Stimulated activated CD8-positive, alpha-beta memory T cell treated with anti-CD3 and anti-CD28 coated beads, Interleukin-7, amount 100 ng/mL, for 48 hours (primary cell): ENCODE measurements at places on chromosomes 7 and 10.

- DNase-seq = no peak
These were observed 138.8 kb upstream of the SHH start for GRCh38 chr7:155950898-155951553.

- DNase-seq = no peak
These were observed 27.4 kb upstream of the RASGEF1A start for GRCh38 chr10:43294241-43294658.

GRCh38 chr10:29595636-29596225 lies 39.0 kb downstream of the SVIL start:
- DNase-seq = no peak

DNA sequence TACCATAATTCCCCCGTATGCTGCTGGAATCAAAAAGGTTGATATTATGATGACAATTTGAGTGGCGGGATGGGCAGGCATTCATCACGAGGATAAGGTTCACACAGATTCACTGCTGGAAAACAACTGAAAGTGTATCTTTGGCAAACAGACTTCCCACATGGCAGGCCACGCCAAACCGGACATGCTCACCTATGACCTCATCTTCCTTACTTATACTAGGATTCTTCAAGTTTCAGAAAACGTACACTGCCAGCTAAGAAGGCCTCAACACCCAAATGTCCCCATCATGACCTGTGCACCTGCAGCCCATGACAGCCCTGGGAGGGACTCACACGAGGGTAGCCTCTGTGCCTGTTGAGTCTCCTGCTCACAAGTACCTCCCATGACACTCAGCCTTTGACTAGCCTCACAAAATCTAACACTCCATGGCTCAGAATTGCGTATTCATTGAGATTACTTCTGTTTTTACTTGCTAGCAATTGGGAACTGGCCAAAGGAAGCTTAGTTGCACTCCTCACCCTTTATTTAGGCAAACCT lies 259.0 kb upstream of the GHITM start:
- DNase-seq = no peak

GRCh38 chr10:27188897-27189296 lies 33.7 kb downstream of the MASTL start:
- DNase-seq = no peak

DNA sequence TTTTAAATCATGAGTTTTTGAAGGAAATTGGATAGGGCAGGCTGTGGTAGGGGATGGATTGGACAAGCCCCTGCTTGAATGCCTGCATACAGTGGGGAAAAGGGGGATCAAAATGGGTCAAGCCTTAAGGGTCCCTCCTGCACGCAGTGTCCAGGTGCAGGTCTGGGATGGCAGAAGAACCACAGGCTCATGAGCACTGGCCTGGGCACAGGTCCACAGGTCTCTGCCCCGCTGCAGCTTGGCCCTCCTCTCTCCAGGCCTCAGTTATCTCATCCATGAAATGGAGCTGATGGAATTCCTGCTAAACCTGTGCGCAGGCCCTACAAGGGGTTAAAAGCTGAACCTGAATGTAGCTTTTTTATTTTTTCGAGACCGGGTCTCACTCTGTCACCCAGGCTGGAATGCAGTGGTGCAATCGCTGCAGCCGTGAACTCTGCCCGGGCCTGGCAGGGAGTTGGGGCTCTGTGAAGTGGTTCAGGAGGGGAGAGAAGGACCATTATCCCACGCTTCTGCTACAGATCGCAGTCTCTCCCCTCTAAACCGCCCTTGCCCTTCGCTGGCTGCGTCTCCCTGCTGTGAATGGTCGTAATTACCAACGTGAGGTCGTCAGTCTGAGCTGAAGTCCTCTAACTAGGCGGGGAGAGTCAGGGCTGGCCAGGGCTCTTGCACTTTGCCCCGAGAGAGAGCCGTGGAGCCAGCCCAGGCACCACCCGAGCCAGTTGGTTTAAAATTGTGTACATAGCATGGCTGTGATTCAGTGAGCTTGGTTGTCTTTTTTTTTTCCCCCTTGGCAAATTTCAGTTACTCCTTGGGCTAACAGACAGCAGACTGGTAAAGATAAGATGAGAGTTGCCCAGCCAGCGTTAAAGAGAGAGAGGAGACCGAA lies 77.5 kb upstream of the GTF2I start:
- DNase-seq = no peak

GRCh38 chr7:133310232-133310862 lies 57.5 kb downstream of the EXOC4 start:
- no peak for DNase-seq

GRCh38 chr7:44050121-44050914 lies 5.8 kb downstream of the DBNL start:
- DNase-seq = no peak

- no peak for DNase-seq
These were observed 568.3 kb downstream of the TYW1 start for GRCh38 chr7:67564959-67565358.

DNA sequence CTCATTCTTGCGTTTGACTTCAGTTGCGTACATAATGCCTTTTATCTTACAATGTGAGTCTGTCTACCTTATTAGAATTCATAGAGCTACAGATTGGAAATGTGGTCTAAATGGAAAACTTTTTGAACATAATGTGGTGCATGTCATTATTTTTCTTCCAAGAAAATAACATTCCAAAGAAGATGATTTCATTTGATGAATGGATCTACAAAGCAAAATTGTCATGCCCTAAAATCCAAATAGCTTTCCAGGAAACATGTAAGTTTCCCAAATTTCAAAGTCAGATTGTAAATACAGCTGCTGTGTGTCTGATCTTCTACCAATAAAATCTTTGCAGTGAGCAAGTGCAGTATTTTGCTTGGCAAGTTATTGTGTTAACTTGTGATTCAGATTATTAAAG lies 101.8 kb upstream of the FZD8 start:
- DNase-seq = no peak

DNA sequence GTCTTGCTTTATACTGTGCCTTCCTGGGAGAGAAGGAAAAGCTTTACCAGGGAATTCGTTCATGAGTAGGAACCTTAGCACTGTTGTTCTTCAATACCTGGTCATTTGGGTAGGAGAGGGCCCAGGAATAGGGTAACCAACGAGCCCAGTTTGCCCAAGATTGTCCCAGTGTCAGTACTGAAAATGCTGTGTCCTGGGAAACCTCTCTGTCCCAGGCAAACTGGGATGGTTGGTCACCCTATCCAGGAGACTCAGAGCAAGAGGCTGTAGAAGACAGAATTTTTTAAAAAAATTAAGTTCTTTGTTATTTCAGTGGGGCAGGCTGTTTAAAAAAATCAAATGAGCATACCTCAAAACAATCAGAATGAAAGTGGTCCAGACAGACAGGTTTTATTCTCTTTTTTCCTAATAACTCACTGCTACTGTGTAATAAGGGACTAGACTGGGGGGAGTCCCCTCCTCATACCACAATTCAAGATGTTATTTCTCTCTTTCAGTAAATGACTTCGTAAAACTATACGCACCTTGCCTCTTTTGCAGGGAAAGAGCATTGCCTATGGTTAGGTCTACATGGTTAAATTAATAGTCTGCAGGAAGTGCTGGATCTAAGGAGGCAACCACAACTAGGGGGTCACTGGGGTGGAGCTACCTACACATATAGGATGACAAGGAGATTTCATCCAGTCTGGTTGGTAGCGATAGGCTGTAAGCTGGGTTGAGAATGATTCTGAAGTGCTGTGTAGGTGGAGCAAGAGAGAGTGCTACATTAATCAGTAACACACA lies 41.1 kb upstream of the FAM133B start:
- no peak for DNase-seq

DNA sequence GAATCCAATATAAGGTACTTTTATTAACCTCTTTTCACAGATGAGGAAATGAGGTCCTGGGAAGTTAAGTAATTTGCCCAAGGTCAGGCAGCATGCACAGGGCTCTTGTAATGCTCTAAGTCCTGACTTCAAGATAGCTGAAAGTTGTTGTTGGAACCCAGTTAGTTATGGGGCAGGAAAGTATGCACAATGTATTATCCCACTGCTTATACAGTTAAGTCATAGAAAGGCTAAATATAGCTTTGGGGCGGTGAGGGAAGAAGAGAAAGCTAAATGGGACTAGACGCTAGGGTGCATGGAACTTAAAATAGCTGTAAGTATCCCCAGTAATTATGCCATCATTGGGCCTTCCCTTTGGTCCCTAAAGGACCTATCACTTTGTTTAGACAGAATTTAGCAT lies 9.2 kb downstream of the GLCCI1 start:
- DNase-seq = no peak

DNA sequence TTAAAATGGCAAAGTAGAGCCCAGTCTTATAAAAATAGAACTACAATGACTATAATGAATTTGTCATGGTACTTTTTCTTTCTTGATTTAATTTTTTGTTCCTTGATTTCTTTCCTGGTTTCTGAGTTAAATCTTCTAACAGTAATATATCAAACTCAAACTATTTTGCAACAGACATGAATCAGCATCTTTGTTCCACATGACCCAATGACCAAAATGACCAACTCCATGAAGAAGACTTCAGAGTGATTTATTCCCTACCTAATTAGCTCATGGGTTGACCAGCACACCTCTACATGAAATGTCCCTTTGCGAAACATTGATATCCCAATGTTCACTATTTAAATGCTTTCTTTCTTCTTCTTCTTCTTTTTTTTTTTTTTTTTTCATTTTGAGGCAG lies 30.9 kb downstream of the NMT2 start:
- no peak for DNase-seq

DNA sequence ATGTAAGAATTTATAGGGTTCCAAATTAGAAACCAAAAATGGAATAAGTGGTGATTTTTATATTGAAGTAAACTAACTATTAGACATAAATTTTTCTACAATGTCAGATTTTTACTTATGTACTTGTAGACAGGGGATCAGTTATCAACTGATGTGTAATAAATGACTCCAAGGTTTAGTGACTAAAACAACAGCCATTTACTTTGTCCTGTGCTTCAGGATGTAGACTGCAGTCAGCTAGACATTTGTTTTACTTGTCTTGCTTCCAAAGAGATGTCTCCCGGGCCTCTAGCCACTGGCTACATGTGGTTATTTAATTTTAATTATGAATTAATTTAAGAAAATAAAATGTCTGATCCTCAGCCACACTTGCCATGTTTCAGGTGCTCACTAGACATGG lies 249.7 kb upstream of the IGFBP3 start:
- no peak for DNase-seq

DNA sequence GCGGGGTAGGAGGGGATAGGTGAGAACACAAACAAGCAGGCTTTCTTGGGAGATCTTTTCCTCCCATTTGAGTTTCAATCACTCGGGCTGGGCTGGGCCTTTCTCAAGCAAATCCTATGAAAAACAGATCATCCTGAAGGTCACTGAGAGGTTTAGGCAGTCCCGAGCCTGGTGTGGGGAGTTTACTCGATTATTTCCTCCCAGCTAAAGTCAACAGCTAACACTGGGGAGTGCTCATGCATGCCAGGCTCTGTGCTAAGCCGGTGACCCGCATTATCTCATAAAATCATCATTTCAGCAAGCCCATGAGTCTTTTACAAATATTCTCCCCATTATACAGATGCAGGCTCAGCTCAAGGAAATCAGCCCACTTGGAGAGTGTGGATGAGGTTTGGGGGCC lies 85.0 kb upstream of the PAX2 start:
- no peak for DNase-seq

DNA sequence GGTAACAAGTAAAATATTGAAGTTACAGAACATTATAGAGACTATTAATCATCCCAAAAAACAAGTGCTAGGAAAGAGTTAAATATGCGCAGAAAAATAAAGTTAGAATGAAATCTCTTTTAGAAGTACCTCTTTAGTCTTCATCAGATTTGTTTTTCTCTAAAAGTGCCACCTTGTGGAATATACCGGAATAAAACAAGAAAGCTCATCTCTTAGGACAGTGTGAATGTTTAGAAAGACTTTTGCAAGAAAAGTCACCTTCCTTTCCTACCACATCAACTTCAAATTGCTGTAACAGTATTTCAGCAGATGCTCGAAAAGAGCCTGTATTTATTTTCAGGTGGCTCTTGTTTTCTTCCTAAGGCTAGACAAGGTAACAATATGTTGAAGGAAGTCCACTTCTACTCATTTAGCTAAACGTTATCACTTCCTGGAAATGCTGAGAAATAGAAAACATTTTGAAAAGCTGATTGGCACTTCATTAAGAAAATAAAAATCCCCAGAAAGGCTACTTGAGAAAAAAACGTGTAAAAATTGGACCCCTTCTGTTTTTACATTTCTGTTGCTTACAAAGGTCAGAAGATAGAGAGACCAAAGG lies 19.8 kb upstream of the FAM133B start:
- no peak for DNase-seq

- no peak for DNase-seq
These were observed 1000.9 kb downstream of the LRMDA start for GRCh38 chr10:76432016-76433012.

DNA sequence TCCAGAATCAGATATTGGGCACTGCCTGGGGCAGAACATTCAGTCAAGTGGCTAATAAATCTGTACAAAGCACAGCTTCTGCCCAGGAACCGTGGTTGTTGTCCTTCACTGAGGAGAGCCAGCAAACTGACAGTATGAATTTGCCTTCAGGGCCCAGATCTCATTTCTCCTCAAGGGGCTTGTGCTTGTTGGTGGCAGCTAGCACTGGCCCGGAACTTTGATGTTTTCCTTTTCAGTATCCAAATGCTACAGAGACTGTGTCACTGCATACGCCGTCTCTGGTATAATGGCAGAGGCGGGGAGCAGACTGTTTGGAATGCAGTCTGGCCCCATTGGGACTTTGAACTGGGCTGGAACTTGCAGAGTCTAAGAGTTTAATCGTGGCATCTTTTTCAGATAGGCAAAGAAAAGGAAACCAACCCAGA lies 30.4 kb upstream of the ADD3 start:
- no peak for DNase-seq

- DNase-seq = no peak
These were observed 310.5 kb upstream of the HGF start for GRCh38 chr7:82080254-82080927.

DNA sequence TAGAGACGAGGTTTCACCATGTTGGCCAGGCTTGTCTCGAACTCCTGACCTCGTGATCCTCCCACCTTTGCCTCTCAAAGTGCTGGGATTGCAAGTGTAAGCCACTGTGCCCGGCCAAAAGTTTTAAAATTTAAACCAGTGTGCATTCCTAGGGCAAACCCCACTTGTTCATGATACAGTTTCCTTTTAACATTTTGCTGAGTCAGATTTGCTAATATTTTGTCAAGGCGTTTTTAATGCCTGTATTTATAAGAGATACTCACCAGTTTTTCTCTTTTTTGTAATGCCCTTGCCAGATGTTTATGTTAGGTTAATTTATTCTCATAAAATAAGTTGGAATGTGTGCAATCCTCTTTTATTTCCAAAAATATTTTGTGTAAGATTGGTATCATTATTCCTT lies 927.4 kb downstream of the DNAJB9 start:
- DNase-seq = no peak

- no peak for DNase-seq
These were observed 298.7 kb downstream of the THSD7A start for GRCh38 chr7:11533229-11533820.

DNA sequence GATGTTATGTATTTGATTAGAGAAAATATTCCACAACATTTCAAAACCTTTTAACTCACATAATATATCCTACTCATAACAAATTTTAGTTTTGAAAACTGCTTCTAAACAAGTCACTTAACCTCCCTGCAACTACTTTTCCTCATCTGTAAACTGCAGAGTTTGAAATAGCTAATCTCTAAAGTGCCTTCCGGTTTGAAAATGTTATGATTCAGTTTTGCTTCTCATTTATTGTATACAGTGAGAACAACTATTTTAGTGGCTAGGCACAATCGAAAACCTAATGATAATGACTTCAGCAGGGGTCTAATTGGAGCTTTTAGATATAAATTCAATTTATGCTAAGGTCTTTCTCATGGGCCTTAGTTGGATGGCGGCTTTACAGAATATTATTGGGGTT lies 30.7 kb upstream of the TEX47 start:
- DNase-seq = no peak
